ENCODE measurements at places on chromosomes 1 and 21. TPM values are rescaled to one million over a fixed set of nuclear protein-coding genes. Genes with fewer than 3 reads are reported as not detected.

Gene FCER1A
- total RNA-seq, result not detected

Gene MMP23B
- total RNA-seq, result 90.0 TPM

Gene HRNR
- total RNA-seq, result not detected

Gene CFHR5
- total RNA-seq, result not detected

Gene DNMT3L
- total RNA-seq, result not detected

Gene CSMD2
- 0.08 TPM for total RNA-seq

Gene PTCH2
- total RNA-seq, result 0.13 TPM

All from epithelial cell of alveolus of lung (primary cell).